ENCODE measurements at places on chromosomes 1 and 21.

DNA sequence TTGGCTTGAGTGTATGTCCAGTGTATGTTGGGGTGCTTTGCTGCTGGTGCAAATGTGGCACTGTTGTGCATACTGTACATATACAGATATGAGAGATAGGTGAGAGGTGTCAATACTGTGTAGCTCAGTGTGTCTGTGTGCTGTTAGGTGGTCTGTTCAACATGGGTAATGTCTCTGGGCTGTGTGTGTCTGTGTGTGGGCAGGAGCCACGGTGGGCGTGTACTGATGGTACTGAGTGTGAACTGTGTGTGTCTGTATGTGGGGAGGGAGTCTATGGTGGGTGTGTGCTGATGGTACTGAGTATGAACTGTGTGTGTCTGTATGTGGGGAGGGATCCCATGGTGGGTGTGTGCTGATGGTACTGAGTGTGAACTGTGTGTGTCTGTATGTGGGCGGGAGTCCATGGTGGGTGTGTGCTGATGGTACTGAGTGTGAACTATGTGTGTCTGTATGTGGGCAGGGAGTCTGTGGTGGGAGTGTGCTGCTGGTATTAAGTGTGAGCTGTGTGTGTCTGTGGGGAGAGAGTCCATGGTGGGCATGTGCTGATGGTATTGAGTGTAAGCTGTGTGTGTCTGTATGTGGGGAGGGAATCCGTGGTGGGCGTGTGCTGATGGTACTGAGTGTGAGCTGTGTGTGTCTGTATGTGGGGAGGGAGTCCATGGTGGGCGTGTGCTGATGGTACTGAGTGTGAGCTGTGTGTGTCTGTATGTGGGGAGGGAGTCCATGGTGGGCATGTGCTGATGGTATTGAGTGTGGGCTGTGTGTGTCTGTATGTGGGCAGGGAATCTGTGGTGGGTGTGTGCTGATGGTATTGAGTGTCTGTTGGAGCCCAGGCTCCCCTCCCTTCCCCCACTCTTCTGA lies 32.2 kb upstream of the FOXO6 start:
- DNase-seq = no peak

GRCh38 chr21:40335704-40336103 lies 468.5 kb downstream of the PCP4 start:
- no peak for DNase-seq

DNA sequence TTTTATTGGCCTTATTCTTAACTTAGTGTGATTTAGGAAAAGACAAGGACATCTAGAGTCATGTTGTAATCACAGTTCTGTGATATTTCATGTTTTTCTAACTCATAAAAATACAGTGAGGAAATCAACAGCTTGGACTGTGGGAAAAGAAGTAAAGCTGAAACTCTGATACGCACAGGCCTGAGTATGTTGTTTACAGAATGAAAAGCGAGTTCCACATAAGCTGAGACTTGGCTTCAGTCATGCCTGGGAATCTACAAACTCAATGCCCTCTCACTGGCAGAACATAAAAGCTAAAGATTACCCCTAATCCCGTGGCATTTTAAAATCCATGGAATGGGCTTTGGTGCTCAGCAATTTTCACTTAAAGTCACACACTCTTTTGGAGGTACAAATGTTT lies 23.6 kb upstream of the ATP5PO start:
- no peak for DNase-seq

- peak; percentile 35 for DNase-seq
Observed at GRCh38 chr1:224698015-224698451, 81.9 kb downstream of the CNIH3 start.

- DNase-seq = no peak
Observed at GRCh38 chr1:199174336-199174735, 535.5 kb downstream of the PTPRC start.

DNA sequence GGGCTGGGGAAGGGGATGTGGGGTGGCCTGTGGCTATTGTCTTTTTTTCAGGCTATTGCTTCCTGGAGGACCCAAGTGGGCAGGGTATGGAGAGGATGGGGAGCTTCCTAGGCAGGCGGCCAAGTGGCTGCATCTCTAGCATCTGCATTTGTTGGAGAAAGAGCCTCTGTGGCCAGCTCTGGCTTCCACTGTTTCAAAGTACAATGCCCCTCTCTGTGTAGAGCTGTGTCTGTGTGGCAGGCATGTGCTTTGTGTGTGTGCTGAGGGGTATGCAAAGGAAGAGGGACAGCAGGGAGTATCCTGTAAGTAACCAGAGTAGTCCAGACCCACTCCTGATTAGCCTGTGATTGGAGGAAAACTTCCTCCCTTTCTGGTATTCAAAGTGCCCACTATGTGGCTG lies 40.6 kb downstream of the KCNA2 start:
- peak; percentile 98 for DNase-seq

GRCh38 chr1:82972841-82973553 lies 1025.9 kb downstream of the TTLL7 start:
- no peak for DNase-seq

DNA sequence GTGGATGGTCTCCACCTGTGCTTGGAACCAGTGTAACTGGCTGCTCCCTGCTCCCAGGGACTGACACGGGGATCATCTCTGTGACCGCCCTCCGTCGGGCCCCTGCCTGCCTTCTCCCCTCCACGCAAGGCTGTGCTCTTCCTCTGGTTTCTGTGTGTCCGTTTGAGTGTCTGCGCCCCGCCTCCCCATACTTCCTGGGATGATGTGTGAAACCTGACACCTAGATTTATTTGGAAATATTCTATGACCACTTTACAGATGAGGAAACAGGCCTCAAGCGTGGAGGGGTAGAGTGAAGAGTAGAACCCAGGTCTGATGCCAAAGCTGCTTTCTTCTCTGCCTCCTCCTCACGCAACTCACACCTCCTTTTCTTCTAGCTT lies 24.3 kb downstream of the LDLRAP1 start:
- no peak for DNase-seq

- no peak for DNase-seq
Observed at GRCh38 chr1:228000416-228000815, 6.4 kb upstream of the WNT3A start.

GRCh38 chr1:228342627-228343190 lies 63.9 kb downstream of the TRIM11 start:
- DNase-seq = no peak

GRCh38 chr1:44808938-44809917 lies 905 bp downstream of the BTBD19 start:
- DNase-seq = no peak

GRCh38 chr1:197771386-197771785 lies 3.9 kb downstream of the DENND1B start:
- DNase-seq = no peak

- no peak for DNase-seq
Observed at GRCh38 chr21:17462276-17462981, 50.4 kb upstream of the CXADR start.

DNA sequence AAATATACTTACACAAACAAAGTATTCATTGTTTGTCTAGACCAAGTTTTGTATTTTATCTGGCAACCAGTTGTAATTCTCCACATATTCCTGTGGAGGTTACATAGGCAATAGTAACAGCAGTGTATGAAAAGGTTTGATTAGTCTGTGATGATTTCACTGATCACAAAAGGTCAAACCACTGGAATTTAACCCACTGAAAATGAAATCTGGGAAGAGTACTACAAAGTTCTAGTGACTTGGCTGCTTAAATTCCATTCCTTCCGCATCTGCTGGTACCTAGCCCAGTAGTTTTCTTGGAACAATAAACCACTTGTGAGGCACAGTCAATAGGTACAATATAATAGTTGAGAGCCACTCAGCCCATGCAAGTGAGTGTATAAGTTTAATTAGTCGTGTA lies 205.4 kb downstream of the NFIA start:
- no peak for DNase-seq

- no peak for DNase-seq
Observed at GRCh38 chr21:40845441-40845995, 1.4 kb downstream of the DSCAM start.

DNA sequence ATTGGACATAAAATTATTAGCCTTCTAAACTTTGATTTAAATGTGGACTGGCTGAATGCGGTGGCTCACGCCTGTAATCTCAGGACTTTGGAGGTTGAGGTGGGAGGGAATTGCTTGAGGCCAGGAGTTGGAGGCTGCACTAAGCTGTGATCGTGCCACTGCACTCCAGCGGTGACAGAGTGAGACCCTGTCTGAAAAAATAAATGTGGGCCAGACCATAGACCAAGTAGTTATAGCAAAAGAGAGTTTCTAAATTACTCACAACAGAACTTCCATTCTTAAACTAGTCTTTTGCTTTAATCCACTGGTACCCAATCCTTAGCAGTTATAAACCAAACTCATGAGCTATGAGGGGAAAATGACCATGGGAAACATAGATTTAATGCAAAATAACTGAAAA lies 35.2 kb downstream of the RAP1A start:
- DNase-seq = no peak

GRCh38 chr1:15742339-15742801 lies at the start of gene TMEM82:
TSS of gene TMEM82 (plus strand) at chr1:15742499. CDS start at chr1:15742560, 61 bp downstream.
- DNase-seq = no peak

DNA sequence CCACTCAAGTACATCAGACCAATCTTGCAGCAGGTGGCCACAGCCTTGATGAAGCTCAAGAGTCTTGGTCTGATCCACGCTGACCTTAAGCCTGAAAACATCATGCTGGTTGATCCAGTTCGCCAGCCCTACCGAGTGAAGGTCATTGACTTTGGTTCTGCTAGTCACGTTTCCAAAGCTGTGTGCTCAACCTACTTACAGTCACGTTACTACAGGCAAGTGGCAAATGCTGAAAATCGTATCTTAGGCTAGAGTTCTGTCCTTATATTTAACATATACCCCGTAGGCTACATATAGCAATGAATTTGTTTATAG lies 12.1 kb downstream of the HIPK1 start:
- DNase-seq = no peak

GRCh38 chr1:27296773-27297291 lies 25.1 kb upstream of the TMEM222 start:
- DNase-seq = peak; percentile 43

GRCh38 chr1:39466413-39467107 lies 24.9 kb upstream of the BMP8A start:
- no peak for DNase-seq

GRCh38 chr21:26756491-26757159 lies 88.6 kb downstream of the ADAMTS1 start:
- DNase-seq = no peak

DNA sequence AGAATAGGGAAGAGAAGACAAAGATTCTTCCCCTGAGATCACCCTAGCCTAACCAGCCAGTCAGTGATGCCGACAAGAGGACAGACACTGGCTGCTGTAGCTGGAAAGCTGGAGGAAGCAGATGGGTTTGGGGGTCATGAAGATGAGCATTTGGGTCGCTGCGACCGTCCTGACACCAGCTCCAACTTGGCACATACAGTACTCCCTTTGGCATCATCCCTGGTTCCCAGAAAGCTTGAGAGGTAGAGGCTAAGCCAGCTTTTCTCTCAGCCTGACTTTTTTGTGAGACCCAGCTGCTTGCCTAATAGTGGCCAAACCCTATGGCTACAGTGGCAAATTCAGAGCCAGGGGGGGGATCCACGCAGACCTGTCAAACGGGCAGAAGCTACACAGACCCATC lies 43.0 kb upstream of the IKBKE start:
- DNase-seq = no peak

DNA sequence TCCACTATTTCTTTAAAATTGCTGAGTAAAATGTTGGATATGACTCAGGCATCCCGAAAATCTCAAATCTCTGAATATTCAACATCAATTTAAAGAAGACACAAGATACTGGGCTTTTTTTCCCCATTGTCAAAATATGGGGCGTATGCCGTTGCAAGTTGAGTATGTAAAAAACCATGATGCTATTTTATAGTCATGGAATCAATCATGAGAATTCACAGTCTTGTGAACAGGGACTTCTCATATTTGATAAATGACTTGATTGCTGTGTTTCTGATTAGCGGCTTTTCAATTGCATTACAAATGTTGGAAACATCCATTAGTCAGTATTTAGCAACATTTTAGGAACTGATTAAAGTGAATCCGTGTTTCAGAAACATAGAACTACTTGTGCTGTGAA lies 45.3 kb downstream of the SETD4 start:
- no peak for DNase-seq

DNA sequence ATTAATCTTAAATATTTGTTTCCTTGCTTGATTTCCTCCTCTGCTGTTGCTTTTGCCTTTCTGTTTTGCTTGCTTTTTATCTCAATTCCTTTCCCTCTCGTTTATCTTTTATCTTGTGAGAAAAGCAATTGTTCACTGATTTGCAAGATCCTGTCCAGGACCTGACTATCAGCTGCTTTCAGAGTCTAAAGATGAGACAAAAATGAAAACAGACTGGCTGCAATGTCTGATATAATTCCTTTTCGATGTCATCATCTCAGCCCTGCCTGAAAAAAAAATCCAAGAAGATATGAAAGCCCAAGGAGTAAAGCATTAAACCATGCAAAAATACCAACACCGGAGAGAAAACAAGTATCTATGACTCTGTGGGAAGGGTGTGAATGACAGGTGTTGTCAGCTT lies 225.5 kb downstream of the PATJ start:
- DNase-seq = no peak

DNA sequence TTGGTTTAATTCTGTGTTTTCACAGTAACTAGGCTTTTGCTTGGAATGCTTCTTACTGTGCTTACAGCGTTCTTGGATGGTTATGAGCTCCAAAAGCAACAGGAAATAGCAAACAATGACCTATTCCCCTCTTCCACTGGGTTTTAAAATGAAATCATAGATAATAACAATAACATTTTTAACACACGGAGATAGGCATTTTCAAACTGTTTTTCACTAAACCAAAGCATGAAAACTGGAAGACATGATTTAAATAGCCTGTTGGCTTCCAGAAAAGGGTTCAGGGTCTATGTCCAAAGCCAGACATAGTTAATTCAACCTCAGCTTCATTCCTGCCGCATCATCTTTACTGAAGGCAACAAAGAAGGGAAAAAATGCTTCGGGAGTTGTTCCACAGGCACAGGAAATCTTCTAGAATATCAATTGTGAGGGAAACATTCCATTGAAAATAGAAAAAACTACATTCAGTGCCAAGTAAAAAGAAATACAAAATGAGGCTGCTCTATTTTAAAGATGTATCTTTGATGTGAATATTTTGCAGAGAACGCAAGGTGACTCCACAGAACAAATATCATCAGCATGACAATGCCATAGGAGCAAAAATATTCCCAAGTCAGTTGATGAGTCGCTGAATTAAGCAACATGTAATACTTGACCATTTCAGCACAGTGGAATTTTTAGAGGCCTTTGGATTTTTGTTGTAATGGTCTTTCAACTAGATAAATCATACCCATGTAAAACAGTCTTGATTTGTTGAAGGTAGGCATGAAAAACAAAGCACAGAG lies 80.7 kb downstream of the NID1 start:
- DNase-seq = no peak

GRCh38 chr1:201164645-201165044 lies 10.4 kb upstream of the TMEM9 start:
- DNase-seq = no peak

All from globus pallidus (tissue), 1 donor.